Common myeloid progenitor, CD34-positive (primary cell): ENCODE measurements at places on chromosomes 5 and 9.

DNA sequence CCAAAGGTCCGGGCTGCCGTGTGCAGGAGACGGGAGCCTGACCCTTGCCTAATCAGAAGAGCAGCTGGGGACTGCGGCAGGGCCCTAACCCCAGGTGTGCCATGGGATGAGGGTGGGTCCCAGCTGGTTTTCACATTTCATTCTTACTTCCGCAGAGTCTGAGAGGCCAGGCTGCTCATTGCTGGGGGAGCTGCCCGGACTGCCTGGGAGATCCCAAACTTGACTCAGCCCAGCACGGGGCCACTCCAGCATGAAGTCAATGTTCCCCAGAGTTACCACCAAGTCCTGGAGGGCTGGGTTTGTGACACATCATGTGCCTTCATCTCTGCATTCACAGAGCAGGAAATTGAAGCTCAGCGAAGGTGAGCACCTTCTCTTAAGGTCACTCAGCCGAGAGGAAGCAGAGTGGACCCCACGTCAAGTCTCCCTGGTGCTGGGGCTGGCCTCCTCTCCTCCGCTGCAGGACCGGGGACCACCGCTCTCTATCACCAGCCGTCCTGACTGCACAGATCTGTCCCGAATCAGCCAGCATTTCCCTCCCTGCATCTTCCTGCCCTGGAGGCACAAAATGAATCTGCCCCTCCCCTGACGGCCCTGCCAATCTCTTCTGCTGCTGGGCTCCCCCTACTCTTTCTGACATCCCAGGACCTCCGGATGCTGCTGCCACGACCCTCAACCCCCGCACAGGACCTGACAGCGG is 54.6 kb upstream of the PHYKPL start:
- DNase-seq: no peak

DNA sequence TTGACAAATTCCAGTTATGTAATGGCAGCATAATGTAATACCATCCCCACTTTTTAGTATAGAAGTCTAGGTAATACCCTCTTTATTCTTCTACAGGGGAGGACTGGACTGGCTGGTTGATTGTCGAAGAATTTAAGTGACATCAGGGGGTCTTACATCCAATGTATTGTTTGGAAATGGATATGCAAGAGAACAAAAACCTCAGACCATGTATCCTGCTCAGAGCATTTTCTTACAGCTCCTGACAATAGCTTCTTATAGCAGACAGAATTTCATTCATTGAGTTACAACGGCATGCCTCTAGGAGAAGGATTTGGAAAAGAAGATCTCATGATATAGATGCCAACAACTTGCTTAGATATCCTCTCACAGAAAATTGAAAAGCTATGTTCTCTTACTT is 2032.3 kb downstream of the EFNA5 start:
- DNase-seq: no peak

GRCh38 chr5:139413963-139414362 is 10.1 kb upstream of the SPATA24 start:
- no peak for DNase-seq

DNA sequence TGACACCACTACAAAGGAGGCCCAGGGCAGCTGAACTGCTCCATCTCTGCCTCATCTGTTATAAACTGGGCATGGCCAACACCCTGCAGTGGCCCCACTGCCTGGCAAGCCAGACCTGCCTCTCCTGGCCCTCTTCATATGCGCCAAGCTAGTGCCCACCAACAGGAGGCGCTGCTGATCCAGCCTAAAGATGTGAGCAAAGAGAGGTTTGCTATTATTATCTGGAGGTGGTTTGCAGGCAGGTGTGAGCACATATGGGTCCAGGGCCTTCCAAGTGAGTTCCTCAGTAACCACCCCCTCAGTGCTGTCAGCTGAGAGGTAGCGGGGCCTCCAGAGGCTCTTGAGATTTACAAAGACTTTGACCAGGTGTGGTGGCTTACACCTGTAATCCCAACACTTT is 232.2 kb downstream of the SYK start:
- peak; percentile 26 for DNase-seq

DNA sequence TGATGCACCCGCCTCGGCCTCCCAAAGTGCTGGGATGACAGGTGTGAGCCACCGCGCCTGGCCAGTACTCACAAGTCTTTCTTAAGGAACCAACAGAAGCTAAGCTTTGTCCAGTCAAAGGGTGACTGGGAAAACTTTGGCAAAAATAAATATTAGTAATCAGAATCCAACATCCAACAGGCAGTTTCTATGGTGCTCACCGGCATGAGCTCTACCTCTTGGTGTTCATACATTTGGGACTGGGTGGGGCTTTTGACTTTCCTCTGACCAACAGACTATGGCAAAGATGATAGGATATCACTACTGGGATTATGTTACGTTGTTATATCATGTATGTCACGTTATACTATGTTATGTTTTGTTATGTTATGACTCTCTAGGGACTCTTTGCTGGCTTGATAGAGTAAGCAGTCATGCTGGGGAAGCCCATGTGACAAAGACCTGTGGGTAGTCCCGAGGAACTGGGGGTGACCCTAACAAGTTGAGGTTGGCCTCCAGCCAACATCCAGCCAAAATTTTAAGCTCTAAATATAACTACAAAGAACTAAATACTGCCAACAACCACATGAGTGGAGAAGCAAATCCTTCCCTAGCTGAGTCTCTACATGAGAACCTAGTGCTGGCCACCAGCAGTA is 6.0 kb downstream of the RASGEF1C start:
- no peak for DNase-seq

DNA sequence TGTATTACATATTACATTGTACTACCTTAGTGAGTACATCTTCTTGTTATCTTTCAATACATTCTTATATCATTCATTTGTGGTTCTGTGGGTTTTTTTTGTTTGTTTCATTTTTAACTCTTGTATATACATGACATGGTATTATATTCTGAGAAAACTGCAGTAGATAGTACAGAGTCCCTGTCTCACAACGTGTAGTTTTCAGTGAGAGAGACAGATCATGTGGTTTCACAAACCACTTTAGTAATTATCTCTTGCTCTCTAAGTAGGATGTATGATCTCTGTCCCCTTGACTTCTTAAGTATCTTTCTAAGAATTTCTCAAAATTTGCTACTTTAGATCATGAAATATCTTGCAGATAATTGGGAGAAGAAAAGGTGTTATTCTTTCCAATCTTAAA is 745.9 kb upstream of the CDH9 start:
- DNase-seq: no peak

DNA sequence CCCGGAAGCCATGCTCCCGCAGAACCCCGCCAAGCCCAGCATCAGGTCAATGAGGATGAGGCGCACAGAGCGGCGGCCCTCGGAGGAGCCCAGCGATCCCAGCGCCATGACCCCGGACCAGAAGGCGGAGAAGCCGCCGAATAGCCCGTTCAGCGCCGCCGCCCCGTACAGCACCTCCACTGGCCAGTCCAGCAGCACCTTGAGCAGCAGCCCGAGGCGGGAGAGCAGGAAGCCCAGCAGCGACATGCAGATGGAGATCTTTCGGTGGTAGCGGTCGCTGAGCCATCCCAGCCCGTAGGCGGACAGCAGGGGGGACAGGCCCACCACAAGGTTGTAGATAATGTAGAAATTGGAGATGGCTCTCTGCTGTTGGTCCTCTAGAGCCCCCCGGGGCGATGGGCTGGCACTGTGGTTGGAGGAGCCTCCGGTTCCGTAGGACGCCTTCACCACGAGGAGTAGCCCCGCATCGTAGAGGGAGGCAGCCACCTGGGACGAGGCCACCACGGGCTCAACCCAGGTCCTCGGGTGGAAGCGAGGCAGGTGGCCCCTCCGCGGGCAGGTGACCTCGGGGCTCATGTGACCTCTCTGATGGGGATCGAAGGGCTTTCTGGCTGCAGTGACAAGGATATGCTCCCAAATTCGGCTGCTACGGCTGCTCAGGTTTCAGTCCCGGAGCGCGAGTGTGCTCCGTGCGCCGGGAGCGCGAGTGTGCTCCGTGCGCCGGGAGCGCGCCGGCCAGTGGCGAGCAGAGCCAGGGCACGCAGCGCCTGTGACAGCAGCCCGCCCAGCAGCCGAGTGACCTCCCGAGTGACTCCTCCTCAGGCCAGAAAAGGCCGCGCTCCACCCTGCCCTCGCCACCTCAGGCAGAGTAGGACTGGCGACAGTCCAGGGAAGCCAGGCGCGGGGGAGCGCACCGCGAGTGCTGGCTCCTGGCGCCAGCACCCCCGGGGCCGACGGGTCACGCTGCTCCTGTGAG is at the start of gene SLC46A2:
TSS of gene SLC46A2 (minus strand) at position 771 of the 976 bp plus-strand sequence. CDS start at position 576, 195 bp downstream.
- DNase-seq: no peak

- no peak for DNase-seq
Observed at GRCh38 chr9:125998837-125999503, 251.8 kb downstream of the PBX3 start.

- no peak for DNase-seq
Observed at GRCh38 chr5:74028406-74028805, 402.4 kb downstream of the ARHGEF28 start.

DNA sequence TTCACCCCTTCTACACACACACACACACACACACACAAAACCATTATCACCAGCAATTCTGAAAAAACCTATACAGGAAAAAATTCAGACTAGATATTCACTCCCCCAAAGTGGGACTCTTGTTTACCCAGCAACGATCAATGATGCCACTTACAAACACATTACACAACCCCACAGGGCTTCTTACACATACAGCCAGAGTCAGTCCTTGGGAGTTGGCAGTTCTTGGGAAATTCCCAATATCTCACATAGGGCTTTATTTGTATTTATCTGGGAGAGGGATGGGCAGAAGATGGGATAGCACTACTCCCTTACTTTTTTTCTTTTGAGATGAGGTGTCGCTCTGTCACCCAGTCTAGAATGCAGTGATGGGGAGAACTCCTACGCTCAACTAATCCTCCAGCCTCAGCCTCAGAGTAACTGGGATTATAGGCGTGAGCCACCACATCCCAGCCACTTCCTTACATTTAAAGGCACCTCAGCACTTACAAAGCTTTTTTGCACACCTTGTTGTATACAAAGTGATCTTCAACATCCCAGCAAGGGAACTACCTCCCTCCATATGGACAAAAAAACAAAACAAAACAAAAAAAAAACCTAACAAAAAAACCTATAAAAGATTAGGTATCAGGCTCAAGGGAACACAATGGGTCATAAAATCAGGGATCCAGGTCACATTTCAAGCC is 168.4 kb downstream of the TSSK1B start:
- DNase-seq: no peak

GRCh38 chr5:169913479-169913878 is 66.8 kb downstream of the INSYN2B start:
- no peak for DNase-seq
